ENCODE measurements at places on chromosomes 1 and 21.

DNA sequence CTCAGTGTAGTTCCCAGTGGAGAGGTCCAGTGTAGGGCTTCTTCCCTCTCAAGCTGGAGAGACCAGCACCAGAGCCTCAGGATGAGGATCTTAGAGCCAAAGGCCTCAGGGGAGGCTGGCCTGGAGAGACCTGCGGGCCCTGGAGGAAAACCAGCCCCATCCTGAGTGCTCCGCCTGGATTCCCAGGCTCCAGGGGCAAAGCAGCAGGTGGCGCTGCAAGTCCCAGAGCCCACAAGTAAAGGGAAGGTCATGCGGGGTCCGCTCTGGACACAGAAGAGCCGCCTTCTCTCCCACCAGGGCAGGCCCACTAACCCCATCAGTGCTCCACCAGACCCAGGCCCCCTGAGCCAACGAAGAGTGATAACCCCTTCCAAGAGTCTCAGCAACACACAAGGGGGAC, 22.7 kb downstream of the PGBD5 start:
- H3K36me3 ChIP-seq: no peaks in the 10 kb centered on the region
- no peak overlapping the region for H3K4me3 ChIP-seq
- no peak overlapping the region for H3K27ac ChIP-seq
- no peaks in the 10 kb centered on the region for H3K4me1 ChIP-seq
- no peak for DNase-seq

DNA sequence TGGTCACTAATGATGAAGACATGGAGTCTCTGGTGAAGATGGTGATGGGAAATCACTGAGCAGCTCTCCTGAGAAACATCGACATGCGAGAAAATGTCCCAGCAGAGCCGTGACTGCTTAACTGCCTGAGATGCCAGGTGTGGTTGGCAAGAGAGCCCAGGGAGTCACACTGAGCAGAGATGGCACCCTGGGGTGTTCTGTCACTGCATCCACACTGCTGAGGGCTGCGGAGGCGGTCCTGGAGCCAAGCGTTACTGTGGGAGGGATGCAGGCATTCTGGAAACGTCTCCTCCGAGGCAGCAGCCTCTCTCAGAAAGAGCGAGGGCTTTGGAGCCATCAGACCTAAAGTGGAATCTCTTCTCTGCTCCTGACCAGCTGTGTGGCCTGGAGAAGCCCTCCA, 57.2 kb downstream of the EPHB2 start:
- no peaks in the 10 kb centered on the region for H3K36me3 ChIP-seq
- no peaks in the 10 kb centered on the region for H3K4me1 ChIP-seq
- no peaks in the 10 kb centered on the region for H3K27me3 ChIP-seq
- H3K4me3 ChIP-seq: no peak overlapping the region
- no peak for DNase-seq
- H3K27ac ChIP-seq: no peak overlapping the region

- DNase-seq: no peak
- H3K4me3 ChIP-seq: no peak overlapping the region
- peaks cover 98% of the 10 kb centered on the region for H3K27me3 ChIP-seq
- H3K36me3 ChIP-seq: no peaks in the 10 kb centered on the region
- H3K27ac ChIP-seq: no peak overlapping the region
Measured at GRCh38 chr21:33032434-33033047, 6.8 kb downstream of the OLIG2 start.

DNA sequence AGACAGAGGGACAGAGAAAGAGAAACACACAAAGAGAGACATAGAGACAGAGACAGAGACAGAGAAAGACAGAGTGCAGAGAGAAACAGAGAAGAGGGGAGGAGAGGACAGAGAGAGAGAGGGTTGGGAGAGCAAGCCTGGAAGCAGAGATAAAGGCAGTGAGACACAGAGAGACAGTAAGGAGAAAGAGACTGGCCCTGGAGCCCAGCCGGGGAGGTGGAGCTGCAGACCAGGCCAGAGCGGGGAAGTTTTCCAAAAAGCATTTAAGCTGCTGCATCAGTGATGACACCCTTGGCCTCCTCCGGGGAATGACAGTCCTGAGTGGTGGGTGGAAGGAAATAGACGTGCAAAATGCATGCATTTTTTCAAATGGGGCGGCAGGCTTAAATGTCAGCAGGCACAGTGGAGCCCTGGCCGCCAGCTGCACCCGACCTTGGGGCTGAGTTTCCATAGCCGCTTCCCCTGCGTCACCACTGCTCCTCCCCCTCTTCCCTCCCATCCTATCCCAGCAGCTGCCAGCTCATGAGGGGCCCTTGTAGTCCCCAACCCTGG, 95.4 kb upstream of the KLHDC7A start:
- H3K27ac ChIP-seq: no peak overlapping the region
- H3K27me3 ChIP-seq: peaks cover 28% of the 10 kb centered on the region
- no peak overlapping the region for H3K4me3 ChIP-seq
- H3K36me3 ChIP-seq: no peaks in the 10 kb centered on the region
- DNase-seq: no peak
